ENCODE measurements at places on chromosomes 2 and 18.
A peak's percentile ranks its signal among the peaks of the same experiment; 100 is the strongest.

DNA sequence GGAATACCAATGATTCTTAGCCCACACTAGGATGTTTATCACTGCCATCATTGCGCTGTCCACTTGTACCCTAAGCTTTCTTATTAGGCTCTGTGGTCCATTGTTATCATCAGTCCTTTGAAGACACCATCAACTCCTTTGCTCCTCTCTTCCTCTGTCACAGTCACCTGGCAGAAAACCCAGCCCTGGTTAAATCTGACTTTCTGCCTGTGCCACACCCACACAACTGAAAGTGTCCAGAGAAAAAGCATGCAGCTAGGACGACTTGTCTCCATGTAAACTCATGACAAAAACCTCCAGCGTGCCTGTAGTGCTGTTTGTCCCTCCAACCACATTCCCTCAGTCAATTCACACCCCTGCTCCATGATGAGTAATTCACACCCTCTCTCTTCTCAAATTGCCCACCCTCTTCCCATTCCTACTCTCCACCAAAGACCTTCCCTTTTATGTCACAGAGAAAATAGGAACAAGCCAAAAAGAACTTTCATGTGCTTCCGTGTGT, 297.4 kb upstream of the MGAT5 start:
- no peak for DNase-seq

DNA sequence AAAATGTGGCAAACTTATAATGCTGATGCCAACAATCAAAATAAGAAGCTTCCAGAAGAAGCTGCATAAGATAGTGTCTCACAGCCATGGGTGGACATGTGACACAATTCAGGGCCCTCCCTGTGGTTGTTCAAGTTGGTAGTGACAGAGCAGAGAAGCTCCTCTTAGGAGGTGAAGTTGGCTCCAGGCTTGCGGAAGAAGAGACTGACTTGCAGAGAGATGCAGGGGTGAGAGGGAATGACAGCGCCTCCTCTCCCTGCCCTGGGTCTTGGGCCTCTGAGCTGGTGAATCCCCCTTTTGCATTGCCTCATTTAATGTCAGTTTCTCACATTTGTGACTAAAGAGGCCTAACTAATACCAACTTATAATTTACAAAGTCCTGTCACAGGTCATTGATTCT, 23.0 kb upstream of the RHOB start:
- no peak for DNase-seq

GRCh38 chr18:9898792-9899549, 13.2 kb downstream of the TXNDC2 start:
- DNase-seq = peak; percentile 8

GRCh38 chr18:9097349-9097748, 5.2 kb upstream of the NDUFV2 start:
- DNase-seq = no peak

- DNase-seq = no peak
Measured at GRCh38 chr2:152864601-152865149, 146.3 kb downstream of the ARL6IP6 start.

- DNase-seq = no peak
Measured at GRCh38 chr2:29606104-29607037, 315.0 kb downstream of the ALK start.

GRCh38 chr2:3143602-3144001, 234.0 kb downstream of the EIPR1 start:
- no peak for DNase-seq

GRCh38 chr18:57523171-57523956, 63.1 kb downstream of the FECH start:
- DNase-seq = no peak
